ENCODE measurements at places on chromosomes 2 and 18. TPM values are rescaled to one million over a fixed set of nuclear protein-coding genes. Genes with fewer than 3 reads are reported as not detected.
A peak's percentile ranks its signal among the peaks of the same experiment; 100 is the strongest.

- H3K4me1 ChIP-seq: no peaks in the 10 kb centered on the region
- H3K27me3 ChIP-seq: no peaks in the 10 kb centered on the region
- no peak overlapping the region for H3K4me3 ChIP-seq
These were observed 12.4 kb downstream of the FBXO48 start for GRCh38 chr2:68454719-68455118.

DNA sequence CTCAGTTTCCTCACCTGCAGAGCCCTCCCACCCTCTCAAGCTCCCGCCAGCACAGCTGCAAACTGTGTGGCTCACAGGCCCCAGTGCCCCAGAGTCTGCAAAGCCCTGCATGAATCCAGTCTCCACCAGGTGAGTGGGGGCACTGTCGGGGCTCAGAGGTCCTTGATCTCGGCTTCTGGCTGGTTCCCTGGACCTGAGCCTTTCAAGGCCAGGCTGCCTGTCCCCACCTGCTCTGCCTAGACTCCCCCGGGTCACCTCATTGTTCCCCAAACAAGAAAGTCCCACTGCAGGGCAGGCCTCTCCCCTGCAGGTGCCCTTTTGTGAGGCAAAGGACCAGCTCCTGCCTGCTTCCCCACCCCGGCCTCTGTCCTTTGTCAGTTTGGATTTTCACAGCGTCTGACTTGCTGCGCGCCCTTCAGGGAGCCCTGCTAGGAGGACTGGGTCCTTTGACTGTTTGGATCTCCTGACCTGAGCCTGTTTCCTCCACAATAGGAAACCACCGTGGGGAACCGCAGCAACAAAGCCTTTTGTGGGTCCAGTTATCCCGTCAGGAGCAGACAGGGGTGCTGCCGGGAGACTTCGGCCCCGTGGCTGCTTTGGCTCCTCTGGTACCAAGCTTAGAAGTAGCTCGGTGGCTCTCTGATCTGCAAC lies 200.5 kb upstream of the HDAC4 start:
- no peak overlapping the region for H3K27ac ChIP-seq
- no peaks in the 10 kb centered on the region for H3K36me3 ChIP-seq

DNA sequence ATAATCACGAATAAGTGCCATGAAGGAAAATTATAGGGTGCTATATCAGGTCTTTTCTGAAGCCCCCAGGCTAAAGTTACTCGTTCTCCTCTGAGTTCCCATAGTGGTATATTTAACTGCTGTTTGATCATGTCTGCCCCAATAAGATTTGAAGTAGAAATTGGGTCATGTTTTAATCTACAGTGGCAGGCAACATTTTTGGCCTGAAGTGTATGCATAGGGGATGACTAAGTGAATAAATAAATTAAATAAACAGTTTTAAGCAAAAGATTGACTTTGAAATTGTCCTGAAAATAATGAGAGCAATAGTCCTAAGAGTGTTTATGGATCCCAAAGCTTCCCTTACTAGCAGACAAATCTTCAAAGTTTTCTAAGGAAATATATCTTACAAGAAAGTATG lies 500.9 kb downstream of the TNS1 start:
- no peak overlapping the region for H3K4me3 ChIP-seq
- H3K36me3 ChIP-seq: no peaks in the 10 kb centered on the region

DNA sequence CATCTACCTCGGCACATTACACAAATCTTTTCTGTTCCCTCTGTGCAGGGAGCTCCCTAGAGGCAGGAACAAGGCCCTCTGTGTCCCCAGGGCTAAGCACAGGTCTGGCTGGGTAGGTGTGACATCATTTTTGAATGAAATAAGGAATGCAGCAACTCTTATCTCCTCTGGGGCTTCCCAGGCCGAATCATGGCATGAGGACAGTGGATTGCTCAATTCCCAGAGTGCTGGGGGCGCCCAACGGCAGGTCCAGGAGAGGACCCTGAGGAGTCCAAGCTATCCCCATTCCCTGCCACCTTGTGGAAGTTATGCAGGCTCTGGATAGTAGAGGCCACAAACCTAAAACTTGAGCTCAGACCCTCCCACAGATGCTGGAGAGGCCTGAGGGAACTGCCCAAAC lies 158.0 kb upstream of the RAB6C start:
- H3K4me3 ChIP-seq: no peak overlapping the region
- no peak for DNase-seq
- H3K36me3 ChIP-seq: no peaks in the 10 kb centered on the region
- H3K4me1 ChIP-seq: no peaks in the 10 kb centered on the region

- H3K4me1 ChIP-seq: peaks cover 5% of the 10 kb centered on the region
- no peak overlapping the region for H3K27ac ChIP-seq
- H3K27me3 ChIP-seq: no peaks in the 10 kb centered on the region
- no peak for DNase-seq
- peaks cover 8% of the 10 kb centered on the region for H3K36me3 ChIP-seq
These were observed 23.9 kb downstream of the IAH1 start for GRCh38 chr2:9498210-9498609.

GRCh38 chr2:223956300-223956699 lies 963 bp upstream of the MRPL44 start:
- no peaks in the 10 kb centered on the region for H3K36me3 ChIP-seq
- H3K4me3 ChIP-seq: peak overlapping the region; percentile 85
- peaks cover 35% of the 10 kb centered on the region for H3K4me1 ChIP-seq
- H3K27ac ChIP-seq: peak overlapping the region; percentile 85
- no peak for DNase-seq
- no peaks in the 10 kb centered on the region for H3K27me3 ChIP-seq

DNA sequence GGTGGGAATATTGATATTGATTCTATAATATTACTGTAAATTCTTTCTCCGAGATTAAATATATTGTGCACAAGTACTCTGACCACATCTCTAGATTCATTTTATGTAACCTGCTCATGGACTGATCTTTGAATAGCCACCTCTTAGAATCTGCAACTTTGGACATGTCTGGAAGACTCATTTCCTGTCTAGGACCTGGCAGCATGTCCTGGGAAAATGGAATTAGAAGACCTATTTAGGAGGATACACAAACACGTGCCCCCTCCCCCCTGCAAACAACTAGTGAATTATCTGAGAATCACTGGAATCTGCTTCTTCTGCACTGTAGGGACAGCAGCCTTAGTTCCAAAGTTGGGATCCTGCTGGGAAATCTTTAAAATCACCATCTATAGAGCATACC lies 94.1 kb downstream of the UBE2E3 start:
- no peaks in the 10 kb centered on the region for H3K36me3 ChIP-seq
- no peak for DNase-seq
- H3K27ac ChIP-seq: no peak overlapping the region
- H3K4me1 ChIP-seq: peaks cover 15% of the 10 kb centered on the region
- no peaks in the 10 kb centered on the region for H3K27me3 ChIP-seq

GRCh38 chr2:111072220-111072871 lies 48.4 kb upstream of the BCL2L11 start:
- no peak for DNase-seq
- H3K36me3 ChIP-seq: no peaks in the 10 kb centered on the region
- no peaks in the 10 kb centered on the region for H3K27me3 ChIP-seq
- peaks cover 4% of the 10 kb centered on the region for H3K4me1 ChIP-seq
- peak overlapping the region; percentile 40 for H3K27ac ChIP-seq

GRCh38 chr18:44807766-44808165 lies 127.1 kb downstream of the SETBP1 start:
- no peak for DNase-seq
- no peaks in the 10 kb centered on the region for H3K36me3 ChIP-seq
- H3K4me3 ChIP-seq: peak overlapping the region; percentile 35
- peaks cover 61% of the 10 kb centered on the region for H3K4me1 ChIP-seq
- H3K27ac ChIP-seq: no peak overlapping the region
- no peaks in the 10 kb centered on the region for H3K27me3 ChIP-seq

DNA sequence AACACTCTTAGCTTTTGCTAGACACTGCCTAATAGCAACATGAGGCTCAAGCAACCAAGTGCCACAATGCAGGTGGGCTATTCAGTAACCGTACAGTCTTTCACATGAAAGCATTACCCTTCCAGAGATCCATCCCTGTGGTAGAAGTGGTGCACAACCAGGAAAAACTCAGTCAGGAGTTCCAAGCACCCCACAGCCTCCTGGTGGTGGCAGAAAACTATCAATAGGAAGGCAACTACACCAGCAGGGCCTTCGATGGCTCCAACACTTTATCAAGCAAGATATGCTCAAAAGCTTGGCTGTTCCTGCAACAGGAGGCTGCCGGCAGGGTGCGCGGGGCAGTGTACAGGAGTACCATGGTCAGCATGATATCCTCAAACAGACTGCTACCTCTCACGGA lies 176.1 kb upstream of the DLGAP1 start:
- DNase-seq: no peak
- no peaks in the 10 kb centered on the region for H3K36me3 ChIP-seq
- H3K4me1 ChIP-seq: no peaks in the 10 kb centered on the region
- H3K27ac ChIP-seq: no peak overlapping the region
- no peaks in the 10 kb centered on the region for H3K27me3 ChIP-seq
- H3K4me3 ChIP-seq: no peak overlapping the region

DNA sequence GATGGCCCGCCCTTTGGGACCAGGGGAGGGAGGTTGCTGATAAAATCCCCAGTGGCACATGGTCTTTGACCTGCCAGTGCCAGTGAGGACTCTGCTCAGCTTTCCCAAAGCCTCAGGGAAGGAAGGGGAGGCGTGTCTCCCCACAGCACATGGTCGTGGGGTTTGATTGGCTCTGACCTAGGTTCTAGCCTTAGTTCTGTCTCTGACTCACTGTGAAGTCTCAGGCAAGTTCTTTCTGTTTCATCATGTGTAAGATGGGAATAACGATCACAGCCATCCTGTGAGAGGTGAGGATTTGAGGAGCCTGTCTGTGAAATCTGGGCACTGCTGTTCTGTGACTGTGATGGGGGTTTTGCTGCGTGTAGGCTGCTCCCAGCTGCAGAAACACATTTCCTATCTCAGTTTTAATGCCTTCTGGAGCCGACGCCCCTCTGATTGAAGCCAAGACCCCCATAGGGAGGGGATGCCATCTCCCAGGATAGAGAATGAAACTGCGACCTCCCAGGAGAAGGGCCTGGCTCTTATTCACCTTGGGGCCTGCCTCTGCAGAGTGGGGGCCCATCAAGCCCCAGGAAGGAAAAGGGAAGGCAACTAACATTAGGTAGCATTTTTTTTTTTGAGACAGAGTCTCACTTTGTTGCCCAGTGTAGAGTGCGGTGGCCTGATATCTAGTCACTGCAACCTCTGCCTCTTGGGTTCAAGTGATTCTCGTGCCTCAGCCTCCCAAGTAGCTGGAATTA lies 84.0 kb downstream of the DDX1 start:
- DNase-seq: no peak
- peaks cover 3% of the 10 kb centered on the region for H3K27me3 ChIP-seq
- no peak overlapping the region for H3K4me3 ChIP-seq
- no peaks in the 10 kb centered on the region for H3K4me1 ChIP-seq

DNA sequence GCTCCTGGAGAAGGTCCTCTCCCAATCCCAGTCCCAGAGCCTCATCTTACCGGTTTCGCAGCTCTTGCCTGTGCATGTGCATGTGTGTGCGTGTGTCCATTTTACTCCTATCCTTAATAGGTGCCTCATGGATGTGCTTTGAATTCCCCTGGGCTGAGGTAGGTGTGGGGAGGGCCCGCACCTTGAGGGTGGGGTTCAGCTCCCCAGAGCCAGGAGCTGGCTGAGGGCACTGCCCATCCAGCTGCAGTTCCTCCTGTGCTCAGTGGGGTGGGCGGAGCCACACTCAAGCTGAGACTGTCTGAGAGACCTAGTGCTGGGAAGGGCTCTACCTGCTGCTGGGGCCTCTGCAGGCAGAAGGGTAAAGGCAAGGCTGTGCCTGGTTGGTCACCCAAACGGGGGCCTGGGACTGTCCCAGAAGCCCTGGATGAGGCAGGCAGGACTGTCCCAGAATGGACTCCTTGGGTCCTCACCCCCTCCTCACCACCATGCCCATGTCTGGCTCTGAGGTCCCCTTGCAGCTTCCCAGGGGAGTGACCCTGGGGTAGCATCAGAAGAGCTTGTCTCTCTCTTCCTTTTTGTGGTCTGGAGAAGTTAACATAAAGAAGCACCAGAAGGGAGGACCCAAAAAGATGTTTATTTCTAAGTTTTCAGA lies 8.9 kb downstream of the GDF7 start:
- DNase-seq: no peak
- H3K27ac ChIP-seq: no peak overlapping the region
- H3K4me1 ChIP-seq: no peaks in the 10 kb centered on the region
- no peaks in the 10 kb centered on the region for H3K27me3 ChIP-seq
- no peak overlapping the region for H3K4me3 ChIP-seq

DNA sequence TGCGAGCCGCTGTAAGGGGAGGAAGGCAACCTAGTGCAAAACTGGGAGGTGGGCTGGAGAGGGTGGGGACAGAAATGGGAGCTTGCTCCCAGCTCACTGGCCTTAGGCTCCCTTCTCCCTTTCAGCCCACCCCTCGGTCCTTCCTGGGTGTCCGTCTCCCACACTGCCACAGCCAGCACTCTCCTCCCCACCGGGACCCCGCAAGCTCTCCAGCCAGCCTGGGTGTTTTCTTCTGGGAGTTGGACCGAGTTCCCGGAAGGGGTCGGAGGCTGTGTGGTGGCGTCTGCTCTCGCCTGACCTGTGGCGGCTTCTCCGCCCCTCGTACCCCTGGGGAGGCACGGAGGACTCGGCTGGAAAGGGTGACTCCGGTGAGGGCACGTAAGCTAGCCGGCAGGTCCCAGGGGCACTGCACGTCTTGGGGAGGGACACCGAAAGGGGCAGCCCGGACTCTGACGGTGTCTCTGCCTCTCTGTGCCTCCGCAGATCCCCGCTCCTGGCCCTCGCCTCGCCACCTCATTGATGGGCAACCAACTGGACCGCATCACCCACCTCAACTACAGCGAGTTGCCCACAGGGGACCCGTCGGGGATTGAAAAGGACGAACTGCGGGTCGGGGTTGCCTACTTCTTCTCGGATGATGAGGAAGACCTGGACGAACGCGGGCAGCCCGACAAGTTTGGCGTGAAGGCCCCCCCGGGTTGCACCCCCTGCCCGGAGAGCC lies 1.1 kb downstream of the LRATD1 start:
- H3K27ac ChIP-seq: no peak overlapping the region
- no peaks in the 10 kb centered on the region for H3K36me3 ChIP-seq
- H3K4me1 ChIP-seq: peaks cover 8% of the 10 kb centered on the region
- DNase-seq: peak; percentile 48
- H3K4me3 ChIP-seq: peak overlapping the region; percentile 62

DNA sequence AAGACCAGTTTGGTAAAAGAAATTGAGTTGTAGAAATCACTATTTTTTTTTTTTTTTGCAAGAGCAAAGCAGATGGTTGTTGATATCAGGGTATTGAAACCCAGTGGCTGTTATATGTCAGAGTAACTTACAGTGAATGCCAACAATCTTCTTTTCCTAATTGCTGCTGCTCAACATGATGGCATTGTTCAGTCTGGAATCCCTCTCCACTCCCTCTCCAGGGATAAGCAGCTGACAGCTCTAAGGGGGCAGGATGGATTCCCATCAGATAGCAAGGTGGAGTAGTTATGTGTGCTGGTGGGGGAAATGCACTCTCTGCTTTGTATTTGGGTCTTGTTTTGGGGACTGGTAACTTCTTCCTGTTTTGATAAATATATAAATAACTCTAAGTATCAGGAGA lies 200.0 kb downstream of the PIK3C3 start:
- H3K27me3 ChIP-seq: no peaks in the 10 kb centered on the region
- DNase-seq: no peak
- no peaks in the 10 kb centered on the region for H3K36me3 ChIP-seq
- no peak overlapping the region for H3K4me3 ChIP-seq
- no peak overlapping the region for H3K27ac ChIP-seq

The EPB41L3 gene
- 8.7 TPM for total RNA-seq

The DSG1 gene
- total RNA-seq: not detected

The SKOR2 gene
- total RNA-seq: not detected

The RGPD4 gene
- total RNA-seq: 0.17 TPM

The RIT2 gene
- not detected for total RNA-seq

The TMEM17 gene
- 0.57 TPM for total RNA-seq

The CERKL gene
- not detected for total RNA-seq

The SNORC gene
- total RNA-seq: 0.57 TPM
